Glutamatergic neuron (in vitro differentiated cells): ENCODE measurements at places on chromosomes 1 and 21.

GRCh38 chr1:245091818-245092637, 62.8 kb upstream of the KIF26B start:
- peak; percentile 24 for DNase-seq

DNA sequence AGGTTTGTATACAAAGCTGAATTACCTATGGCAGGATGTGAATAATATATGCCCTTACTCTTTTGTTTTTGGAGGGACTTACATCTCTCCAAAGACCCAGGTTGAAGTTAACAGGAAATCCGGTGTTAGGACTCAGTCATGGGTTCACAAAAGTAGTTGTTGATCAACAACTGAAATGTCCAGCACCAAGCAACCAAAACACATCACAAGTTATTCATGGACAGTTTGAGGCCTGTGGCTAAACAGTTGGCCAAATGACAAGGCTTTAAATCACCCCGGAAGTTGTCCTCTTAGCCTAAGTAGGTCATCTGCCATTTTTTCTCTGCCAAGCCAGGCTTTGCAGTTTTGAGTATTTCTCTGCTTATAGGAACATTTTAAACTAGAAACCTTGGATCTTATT, 89.9 kb downstream of the CD247 start:
- DNase-seq = no peak

DNA sequence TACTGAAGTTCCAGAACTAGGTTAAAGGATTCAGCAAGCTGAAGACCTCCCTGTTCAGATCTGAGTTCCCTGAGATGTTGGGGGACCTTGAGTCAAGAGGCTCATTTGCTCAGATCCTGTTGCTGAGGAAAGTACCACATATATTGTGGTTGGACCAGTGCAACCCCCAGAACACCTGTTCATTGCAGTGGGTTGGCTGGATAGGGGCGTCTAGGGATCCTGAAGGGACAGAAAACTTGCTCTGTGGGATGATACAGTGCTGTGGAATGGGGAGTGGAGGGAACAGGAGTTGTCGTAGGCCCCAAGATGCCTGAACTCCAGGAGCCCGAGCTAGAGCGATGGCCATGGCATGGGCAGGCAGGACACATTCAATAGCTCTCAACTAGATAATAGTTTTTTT, 24.6 kb upstream of the MAPKAPK2 start:
- no peak for DNase-seq

GRCh38 chr1:243268751-243269460, 13.1 kb downstream of the SDCCAG8 start:
- no peak for DNase-seq

DNA sequence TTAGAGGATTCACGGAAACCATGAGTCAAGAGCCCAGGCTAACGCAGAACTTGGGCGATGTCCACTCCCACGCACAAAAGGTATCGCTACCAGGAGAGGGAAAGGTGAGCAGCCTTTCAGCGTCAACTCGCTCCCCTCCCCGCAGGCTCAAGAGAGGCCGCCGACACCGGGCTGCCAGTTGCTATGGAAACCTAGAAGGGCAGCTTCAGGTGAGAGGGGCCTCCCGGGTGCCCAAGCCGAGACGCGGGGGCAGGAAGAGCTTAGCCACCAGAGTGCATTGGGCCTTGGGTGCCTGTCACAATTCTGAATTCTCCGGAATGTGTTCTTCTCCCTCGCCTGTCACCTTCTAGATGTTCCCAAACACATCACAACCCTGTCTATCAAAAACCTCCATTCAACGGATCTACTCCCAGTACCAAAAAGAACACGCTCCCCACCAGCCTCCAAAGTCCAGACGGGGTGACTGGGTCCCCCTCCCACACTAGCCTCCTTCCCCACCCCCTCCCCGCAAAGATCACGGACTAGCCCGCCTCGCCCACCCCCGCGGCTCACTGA, 694 bp downstream of the MEAF6 start:
- peak; percentile 42 for DNase-seq

DNA sequence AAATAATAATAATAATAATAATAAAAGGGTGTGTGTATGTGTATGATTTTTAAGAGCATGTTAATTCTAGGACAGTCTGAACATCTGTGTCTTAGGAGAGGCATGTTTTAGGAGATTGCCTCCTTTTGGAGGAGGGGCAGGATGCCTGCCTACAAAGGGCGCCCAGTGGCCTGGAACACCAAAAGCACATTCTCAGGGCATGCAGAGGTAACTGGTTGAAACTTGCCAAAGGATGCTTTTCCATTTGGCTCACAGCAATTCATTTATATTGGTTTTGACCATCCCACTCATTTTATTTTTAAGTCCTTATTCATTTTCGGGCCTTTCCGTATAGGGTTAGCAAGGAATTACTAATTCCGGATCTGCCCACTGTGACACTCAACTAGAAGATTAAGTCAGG, 21.1 kb upstream of the LAMC2 start:
- no peak for DNase-seq

GRCh38 chr1:87325982-87326738, 2.5 kb upstream of the LMO4 start:
- no peak for DNase-seq

GRCh38 chr1:205076245-205076761, 8.0 kb downstream of the TMEM81 start:
- DNase-seq = no peak

GRCh38 chr1:232114985-232115384, 488.4 kb downstream of the DISC1 start:
- no peak for DNase-seq

DNA sequence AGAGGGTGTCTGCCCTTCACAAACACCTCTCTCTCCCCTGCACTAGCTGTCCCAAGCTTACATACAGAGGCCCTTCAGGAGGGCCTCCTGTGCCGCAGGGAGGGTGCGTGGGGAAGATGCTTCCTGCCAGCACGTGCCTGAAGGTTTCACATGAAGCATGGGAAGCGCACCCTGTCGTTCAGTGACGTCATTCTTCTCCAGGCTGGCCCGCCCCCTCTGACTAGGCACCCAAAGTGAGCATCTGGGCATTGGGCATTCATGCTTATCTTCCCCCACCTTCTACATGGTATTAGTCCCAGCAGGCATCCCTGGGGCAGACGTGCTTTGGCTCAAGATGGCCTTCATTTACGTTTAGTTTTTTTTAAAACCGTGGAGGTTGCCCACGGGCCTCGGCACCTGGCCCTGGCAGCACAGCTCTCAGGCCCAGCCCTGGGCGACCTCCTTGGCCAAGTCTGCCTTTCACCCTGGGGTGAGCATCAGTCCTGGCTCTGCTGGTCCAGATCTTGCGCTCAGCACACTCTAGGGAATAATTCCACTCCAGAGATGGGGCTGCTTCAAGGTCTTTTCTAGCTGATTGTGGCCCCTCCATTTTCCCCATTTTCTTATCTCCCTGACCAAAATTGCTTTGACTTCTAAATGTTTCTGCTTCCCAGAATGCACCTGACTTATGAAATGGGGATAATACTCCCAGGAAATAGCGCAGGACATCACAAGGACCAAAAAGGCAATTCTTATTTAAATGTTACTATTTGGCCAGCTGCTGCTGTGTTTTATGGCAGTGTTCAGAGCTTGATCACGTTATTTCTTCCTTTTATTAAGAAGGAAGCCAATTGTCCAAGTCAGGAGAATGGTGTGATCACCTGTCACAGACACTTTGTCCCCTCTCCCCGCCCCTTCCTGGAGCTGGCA, 6.1 kb downstream of the NPPA start:
- no peak for DNase-seq

DNA sequence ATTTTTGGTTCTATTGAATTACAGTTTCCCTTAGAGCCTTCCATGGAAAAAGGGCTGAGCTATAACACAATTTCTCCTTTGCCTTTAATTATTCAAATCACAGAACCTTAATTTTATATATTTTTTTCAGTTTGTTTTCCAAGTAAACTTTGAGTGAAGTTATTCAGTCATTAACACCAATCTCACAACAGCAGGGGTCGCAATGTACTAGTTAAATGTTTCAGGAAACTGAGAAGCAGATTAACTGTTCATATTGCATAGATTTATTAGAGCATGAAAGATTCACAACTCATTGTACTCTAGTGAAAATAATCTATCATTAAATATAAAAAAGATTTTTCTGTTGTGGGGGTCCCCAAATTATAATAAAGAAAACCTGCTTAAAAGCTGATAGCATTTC, 64.1 kb downstream of the KIFAP3 start:
- no peak for DNase-seq
